T-cell (primary cell): ENCODE measurements at places on chromosomes 4 and X. TPM values are rescaled to one million over a fixed set of nuclear protein-coding genes. Genes with fewer than 3 reads are reported as not detected.

DNA sequence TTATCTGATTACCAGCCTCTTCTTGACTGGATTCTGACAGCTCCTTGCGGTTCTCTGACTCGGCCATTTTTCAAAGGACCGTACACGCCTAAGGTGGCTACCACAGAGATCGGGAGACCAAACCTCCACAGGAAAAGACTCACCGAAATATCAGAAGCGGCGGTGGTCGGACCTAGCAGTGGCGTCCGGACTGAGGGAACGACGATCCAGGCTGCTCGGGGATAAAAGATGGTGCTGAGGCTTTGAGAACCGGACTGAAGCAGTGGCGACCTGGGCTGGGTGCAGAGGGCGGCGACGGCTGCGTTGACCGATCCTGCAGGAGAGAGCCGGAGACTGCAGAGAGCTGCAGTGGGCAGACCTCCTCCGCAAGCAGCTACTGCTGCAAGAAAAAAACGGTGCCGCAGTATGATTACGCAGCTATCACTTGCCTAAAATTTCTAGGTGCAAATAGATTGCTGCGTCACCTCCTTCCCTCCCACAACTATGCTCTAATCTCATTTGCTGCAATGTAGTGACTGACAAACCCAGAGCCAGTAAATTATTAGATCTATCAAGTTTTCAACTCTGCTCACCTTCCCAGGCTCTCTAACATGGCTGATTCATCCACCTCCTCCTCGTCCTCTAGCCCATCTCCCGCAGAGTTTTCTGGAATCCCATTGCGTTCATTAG is at the start of gene NAP1L2:
Gene NAP1L2, minus strand, starts transcription at position 426 of the 669 bp plus-strand sequence. Its CDS starts 359 bp downstream, at position 67.
- peak within 1 kb of the TSS; percentile 60 for H3K4me3 ChIP-seq
- peak; percentile 36 for DNase-seq
- H3K27ac ChIP-seq: peak within 1 kb of the TSS; percentile 65
- H3K36me3 ChIP-seq: no peaks in the 10 kb centered on the region
- H3K27me3 ChIP-seq: peaks cover 4% of the 10 kb centered on the region

DNA sequence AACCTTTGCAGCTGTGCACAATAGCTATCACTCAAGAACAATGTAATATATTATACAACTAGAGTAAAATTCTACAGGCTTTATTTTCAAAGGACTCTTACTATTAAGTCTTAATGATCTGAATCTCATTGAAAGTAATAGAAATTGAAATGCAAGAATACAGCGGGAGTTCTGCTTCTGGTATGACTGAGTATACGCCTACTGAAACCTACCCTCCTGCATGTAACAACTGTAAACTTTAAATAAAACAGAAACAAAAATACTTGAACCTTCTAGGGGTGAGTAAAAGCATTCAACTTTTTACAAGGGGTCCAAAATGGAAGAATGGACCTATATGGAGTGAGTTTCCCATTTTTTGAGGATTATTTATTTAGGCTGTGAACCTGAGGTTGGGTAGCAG is 13.5 kb downstream of the DCHS2 start:
- no peak overlapping the region for H3K4me3 ChIP-seq
- peaks cover 6% of the 10 kb centered on the region for H3K27me3 ChIP-seq
- H3K4me1 ChIP-seq: no peaks in the 10 kb centered on the region
- H3K27ac ChIP-seq: no peak overlapping the region

GRCh38 chr4:85952528-85952927 is 407.3 kb downstream of the MAPK10 start:
- no peaks in the 10 kb centered on the region for H3K4me1 ChIP-seq
- no peak overlapping the region for H3K27ac ChIP-seq
- no peak overlapping the region for H3K4me3 ChIP-seq

Gene PPAT
- total RNA-seq: 12.5 TPM

- H3K27me3 ChIP-seq: no peaks in the 10 kb centered on the region
- no peaks in the 10 kb centered on the region for H3K36me3 ChIP-seq
- no peak overlapping the region for H3K4me3 ChIP-seq
- no peaks in the 10 kb centered on the region for H3K4me1 ChIP-seq
- no peak for DNase-seq
- H3K27ac ChIP-seq: no peak overlapping the region
Observed at GRCh38 chr4:27692158-27692557, 831.5 kb downstream of the STIM2 start.

- DNase-seq: no peak
- H3K4me3 ChIP-seq: no peak overlapping the region
- H3K36me3 ChIP-seq: no peaks in the 10 kb centered on the region
Observed at GRCh38 chrX:78748846-78749245, 1.3 kb downstream of the LPAR4 start.

GRCh38 chr4:148054275-148054674 is 322.4 kb downstream of the ARHGAP10 start:
- H3K4me1 ChIP-seq: peaks cover 70% of the 10 kb centered on the region
- H3K27me3 ChIP-seq: no peaks in the 10 kb centered on the region
- DNase-seq: no peak
- H3K36me3 ChIP-seq: no peaks in the 10 kb centered on the region
- H3K4me3 ChIP-seq: no peak overlapping the region
- H3K27ac ChIP-seq: peak overlapping the region; percentile 85

DNA sequence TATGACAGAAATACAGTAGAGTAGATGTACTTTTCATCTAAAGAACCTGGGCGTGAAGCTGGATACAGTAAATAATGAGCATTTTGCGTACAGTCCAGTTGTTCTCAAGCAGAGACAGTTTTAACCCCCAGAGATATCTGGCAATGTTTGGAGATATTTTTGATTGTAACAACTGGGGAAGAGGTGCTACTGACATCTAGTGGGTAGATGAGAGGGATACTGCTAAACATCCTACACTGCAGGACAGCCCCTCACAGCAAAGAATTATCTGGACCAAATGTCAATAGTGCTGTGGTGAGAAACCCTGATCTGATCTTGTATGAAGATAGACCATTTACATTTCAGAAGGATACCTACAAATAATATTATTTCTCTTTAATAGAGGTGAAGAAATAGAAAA is 200.2 kb upstream of the FAM47A start:
- H3K4me1 ChIP-seq: no peaks in the 10 kb centered on the region
- no peaks in the 10 kb centered on the region for H3K27me3 ChIP-seq
- no peaks in the 10 kb centered on the region for H3K36me3 ChIP-seq
- no peak for DNase-seq
- no peak overlapping the region for H3K27ac ChIP-seq
- H3K4me3 ChIP-seq: no peak overlapping the region

DNA sequence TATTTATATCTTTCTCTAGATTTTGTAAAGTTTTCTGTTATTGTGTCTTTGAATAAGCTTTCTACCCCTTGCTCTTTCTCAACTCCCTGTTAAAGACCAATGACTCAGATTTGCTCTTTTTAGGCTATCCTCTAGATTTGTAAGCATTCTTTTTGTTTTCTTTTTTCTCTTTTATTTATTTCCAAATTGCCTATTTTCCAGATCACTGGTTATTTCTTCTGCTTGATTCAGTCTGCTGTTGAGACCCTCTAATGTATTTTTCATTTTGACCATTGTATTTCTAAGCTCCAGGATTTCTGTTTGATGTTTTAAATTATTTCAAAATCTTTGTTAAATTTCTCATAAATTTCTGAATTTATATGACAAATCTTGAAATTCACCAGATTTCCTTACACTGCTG is 462.6 kb upstream of the GALNT7 start:
- H3K27ac ChIP-seq: no peak overlapping the region
- H3K4me1 ChIP-seq: no peaks in the 10 kb centered on the region
- no peak overlapping the region for H3K4me3 ChIP-seq
- H3K27me3 ChIP-seq: no peaks in the 10 kb centered on the region
- DNase-seq: no peak
- no peaks in the 10 kb centered on the region for H3K36me3 ChIP-seq

DNA sequence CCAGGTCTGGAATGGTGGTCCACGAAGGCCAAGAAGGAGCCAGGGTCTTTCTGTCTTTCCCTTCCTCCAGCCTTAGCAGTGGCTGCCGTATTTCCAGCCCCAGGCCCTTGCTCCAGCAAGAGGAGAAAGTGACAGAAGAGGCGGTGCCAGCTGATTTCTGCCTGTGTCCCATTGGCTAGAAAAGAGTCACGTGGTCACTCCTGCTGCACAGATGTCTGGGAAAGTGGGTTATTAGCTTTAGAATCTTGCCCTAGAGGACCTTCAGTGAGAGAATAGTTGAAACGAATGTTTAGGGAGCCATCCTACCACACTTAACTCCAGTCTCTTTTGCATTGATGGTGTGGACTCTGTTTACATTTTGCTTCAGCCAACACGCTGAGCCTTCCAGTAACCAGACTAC is 99.3 kb upstream of the BCOR start:
- DNase-seq: no peak
- H3K36me3 ChIP-seq: no peaks in the 10 kb centered on the region
- H3K4me3 ChIP-seq: no peak overlapping the region
- H3K27ac ChIP-seq: no peak overlapping the region

Gene CHRNA9
- not detected for total RNA-seq

DNA sequence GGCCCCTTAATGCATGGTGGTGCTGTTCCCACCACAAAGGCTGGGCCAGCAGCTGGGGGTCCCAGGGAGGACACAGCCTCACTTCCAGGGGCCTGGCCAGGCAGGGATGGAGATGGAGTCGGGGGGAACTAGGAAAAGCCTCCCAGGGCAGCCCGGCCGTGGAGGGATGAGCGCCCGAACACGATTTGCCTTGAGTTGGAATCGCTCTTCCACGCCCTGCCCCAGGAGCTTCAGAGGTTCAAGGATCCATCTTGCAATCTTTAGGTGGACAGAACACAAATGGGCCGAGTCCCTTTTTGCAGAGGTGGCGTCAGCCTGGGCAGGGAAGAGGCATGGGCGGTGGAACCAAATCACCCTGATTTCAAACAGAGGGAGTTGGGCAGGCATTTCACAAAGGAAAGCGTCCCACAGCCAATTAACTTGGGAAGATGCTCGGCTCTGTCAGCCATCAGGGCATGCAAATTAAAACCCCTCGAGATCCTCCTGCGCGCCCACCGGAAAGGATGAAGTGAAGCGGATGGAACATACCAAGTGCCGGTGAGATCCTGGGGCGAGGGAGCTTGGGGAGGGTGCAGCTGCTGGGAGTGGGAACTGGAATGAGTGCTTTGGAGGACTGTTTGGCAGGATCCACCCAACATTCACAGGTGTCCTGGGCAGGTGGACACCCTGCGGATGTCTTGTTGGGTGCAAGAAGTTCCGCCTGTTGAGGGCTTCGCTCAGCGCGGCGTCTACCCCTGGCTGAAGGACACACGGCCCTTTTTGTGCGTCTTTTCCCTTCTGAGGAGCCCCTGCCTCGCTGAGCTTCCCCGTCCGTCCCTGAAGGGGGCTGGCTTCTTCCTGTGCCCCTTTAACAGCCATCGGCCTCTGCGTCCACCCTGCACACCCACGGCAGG is 75.7 kb downstream of the HTRA3 start:
- no peak overlapping the region for H3K4me3 ChIP-seq
- no peak overlapping the region for H3K27ac ChIP-seq
- H3K4me1 ChIP-seq: no peaks in the 10 kb centered on the region
- no peaks in the 10 kb centered on the region for H3K36me3 ChIP-seq
- H3K27me3 ChIP-seq: peaks cover 27% of the 10 kb centered on the region

DNA sequence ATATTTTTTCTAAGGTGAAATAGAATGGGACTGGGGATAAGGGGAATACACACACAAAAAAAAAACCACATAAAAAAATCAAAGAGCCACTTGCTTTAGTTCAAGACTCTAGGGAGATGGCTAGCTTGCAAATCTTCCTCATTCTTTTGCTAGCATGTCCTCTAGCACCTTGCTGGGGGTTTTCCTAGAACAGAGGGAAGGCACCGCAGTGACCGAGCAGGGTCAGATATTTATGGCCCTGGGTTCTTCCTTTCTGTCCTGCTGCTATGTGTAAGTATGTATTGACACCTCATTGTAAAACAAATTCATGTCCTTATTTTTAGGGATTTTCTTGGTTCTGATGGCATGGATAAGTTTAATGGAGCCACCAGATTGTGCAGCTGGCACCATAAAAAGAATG is 81.2 kb downstream of the SHISA3 start:
- H3K36me3 ChIP-seq: no peaks in the 10 kb centered on the region
- no peak overlapping the region for H3K4me3 ChIP-seq
- no peaks in the 10 kb centered on the region for H3K27me3 ChIP-seq
- no peaks in the 10 kb centered on the region for H3K4me1 ChIP-seq
- no peak overlapping the region for H3K27ac ChIP-seq

DNA sequence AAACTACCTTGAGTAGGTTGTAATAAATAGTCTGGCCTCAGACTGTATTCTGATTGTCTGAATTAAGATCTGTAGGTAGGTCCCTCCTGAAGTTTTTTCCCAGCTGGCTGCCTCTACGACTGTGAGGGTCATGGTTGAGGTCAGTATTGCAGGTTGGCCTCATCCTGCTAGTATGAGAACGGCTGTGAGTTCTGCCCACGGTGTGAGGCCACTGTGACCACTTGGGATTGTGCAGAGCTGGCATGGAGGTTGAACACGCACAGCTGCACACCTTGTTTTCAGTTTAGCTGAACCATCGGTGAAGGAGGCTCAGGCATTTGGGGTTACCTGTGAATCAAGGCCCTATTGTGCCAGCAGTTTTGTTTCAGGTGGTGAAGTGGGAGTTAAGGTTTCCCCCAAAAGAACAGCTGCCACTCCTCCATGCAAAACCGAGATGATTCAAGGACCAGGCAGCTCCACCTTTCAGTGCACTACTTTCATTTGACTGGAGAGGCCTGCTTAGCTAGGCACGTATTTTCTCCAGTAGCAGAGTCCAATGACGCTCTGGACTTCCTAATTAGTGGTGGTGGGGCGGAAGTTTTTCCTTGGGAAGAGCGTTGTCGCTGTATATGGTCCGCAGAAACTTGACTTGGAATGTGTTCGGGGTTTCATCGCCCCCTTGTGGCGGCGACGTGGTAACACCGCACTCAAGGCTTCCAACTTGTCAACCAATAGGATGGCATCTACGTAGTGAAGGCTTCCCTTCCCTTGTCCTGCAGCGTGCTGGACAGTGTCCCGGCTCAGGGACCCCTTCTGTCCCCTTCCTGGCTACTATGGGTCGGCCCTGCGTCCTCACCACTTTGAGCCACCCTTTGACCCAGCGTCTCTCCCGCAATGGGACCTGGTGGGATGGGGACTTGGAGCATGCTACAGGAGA is 13.8 kb downstream of the CMC4 start:
- peaks cover 13% of the 10 kb centered on the region for H3K4me1 ChIP-seq
- H3K27ac ChIP-seq: peak overlapping the region; percentile 41
- no peaks in the 10 kb centered on the region for H3K27me3 ChIP-seq

DNA sequence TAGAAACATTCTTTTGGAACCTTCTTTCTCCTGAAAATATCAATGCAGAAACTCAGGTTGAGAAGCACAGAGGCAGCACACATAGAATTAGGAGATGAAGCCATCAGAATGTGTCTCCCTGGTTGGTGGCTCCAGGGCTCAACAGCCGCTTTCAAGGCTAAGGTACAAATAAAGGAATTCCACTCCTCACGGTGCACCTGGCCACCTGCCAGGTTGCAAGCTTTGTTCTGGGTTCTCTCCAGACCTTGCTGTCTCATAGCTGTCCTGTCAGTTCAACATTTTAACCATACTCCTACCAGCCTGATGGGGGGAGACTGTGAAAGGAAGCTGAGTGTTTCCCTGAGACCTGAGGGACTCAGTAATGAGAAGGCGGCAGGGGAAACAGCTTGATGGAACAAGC is 96.3 kb upstream of the HPF1 start:
- H3K27me3 ChIP-seq: no peaks in the 10 kb centered on the region
- no peaks in the 10 kb centered on the region for H3K36me3 ChIP-seq
- H3K4me1 ChIP-seq: no peaks in the 10 kb centered on the region
- DNase-seq: no peak
- H3K27ac ChIP-seq: no peak overlapping the region

- H3K4me3 ChIP-seq: no peak overlapping the region
- no peak for DNase-seq
- no peaks in the 10 kb centered on the region for H3K36me3 ChIP-seq
- H3K27me3 ChIP-seq: peaks cover 6% of the 10 kb centered on the region
- H3K4me1 ChIP-seq: peaks cover 85% of the 10 kb centered on the region
Observed at GRCh38 chrX:153820601-153821000, 9.7 kb downstream of the PDZD4 start.

Gene NXF2B
- not detected for total RNA-seq

GRCh38 chr4:165542476-165542875 is 163.7 kb downstream of the CPE start:
- H3K27me3 ChIP-seq: no peaks in the 10 kb centered on the region
- H3K4me1 ChIP-seq: no peaks in the 10 kb centered on the region
- no peaks in the 10 kb centered on the region for H3K36me3 ChIP-seq
- no peak for DNase-seq
- no peak overlapping the region for H3K4me3 ChIP-seq

Gene PFKFB1
- 0.61 TPM for total RNA-seq
